ENCODE measurements at places on chromosomes 5 and 9.

- peak; percentile 47 for DNase-seq
These were observed 5.0 kb downstream of the HAND1 start for GRCh38 chr5:154472871-154473580.

DNA sequence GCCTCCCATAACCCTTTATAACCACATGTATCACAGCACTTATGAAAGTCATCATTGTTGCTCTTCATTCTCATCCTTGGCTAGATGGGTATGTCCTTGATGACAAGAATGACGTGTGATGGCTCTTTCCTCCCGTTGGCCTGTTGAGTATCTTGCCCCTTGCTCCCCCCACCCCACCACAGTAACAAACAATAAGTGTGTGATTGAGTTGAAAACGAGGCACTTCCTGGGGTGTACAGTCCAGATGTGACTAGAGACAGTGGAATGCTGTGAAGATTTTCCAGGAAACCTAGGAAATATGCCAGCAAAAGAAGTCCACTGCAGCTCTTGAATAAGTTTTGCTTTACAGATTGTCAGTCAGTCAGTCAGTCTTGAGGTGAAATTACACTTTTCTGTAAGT is 262.5 kb downstream of the ELAVL2 start:
- no peak for DNase-seq

DNA sequence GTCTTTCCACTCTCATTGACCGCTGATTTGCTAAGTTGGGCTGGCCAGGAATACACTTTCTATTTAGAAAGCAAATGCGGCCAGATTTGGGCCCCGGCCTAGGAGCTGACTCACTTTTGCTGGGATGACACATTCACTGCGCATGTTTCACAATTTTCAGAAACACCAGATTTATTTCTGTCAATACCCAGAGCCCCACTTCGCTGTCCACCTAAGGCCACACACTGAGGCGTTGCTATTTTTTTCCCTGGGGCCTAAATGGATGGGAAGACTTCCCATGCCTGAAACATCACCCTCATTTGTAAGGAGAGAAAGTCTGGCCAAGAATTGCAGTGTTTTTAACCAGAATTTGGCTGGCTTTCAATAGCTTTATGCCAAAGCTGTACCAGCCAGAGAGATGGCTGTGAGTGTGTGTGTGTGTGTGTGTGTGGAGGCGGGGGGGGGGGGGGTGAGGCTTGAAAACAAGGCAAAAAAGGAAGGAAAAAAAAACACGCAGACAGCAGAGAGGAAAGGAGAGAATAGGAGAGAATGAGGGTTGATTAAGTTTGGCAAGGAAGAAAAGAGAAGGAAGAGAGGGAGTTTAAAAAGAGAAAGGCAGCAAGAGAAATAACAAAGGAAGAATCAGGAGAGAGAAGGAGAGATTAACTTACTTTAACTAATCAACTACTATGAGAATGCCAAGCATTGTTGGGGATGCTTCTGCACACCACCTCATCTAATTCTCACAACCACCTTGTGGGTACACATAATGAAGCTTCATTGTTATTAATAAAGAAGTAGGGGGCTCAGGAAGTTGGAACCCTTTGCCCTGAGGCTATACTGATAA is 261.4 kb upstream of the KLF4 start:
- no peak for DNase-seq

- DNase-seq: no peak
These were observed 119.3 kb downstream of the C5orf15 start for GRCh38 chr5:133849116-133849515.

DNA sequence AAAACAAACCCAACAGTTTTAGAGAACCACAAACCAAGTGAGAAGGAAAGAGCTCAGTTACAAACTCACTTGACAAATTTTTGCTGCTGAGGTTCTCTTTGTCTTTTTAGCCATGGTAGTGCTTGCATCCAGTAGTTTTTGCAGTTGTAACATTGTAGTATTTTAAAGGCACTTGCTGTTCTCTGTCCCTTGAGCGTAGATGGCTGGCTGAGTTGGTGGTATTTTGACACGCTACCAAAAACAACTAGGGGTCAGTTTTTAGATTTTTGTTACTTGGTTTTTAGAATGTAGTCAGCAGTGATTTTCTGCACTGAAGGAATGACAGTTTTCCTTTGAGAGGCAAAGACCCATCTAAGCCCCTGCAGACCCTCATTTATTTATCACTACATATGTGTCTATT is 58.0 kb downstream of the TLE4 start:
- DNase-seq: no peak

DNA sequence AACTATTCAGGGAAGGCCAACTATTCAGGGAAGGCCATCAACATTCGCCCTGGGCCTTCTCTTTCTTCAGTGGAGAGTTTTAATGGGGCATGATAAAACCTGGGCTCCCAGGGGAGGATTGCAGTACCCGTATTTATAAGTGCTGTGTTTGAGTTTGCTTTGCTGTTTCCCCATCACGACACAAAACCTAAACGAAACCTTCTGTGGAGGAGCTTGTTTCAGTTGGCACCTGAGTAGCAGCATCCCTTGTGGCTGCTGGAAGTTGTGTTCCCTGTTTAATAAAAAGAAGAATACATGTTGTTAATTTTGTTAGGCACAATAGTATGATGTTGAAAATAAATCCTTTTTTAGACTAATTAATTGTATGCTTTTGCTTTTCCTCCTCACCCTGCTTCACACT is 8.3 kb downstream of the WDR31 start:
- DNase-seq: no peak

GRCh38 chr5:106648401-106648800 is 1022.3 kb downstream of the EFNA5 start:
- no peak for DNase-seq

DNA sequence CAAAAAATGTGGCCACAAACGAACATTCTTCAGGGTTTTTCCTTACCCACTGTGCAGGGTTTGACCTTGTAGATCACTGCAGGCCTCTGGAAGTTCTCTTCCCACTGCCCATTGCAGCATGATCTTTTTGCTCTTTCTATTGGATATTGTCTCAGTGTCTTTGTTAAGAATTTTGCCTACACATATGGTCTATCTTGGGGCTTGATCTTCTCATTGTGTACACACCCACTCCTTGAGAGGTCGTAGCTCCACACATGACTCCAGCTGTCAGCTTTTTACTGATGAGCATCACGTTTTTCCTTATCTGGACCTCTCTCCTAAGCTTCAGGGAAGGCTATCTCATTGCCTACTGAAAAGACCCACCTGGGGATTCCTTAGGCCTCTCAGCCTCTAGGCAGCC is 3.0 kb upstream of the GLRX start:
- DNase-seq: no peak

Data from neural progenitor cell (in vitro differentiated cells).